Central memory CD4-positive, alpha-beta T cell (primary cell): ENCODE measurements at places on chromosomes 1 and 21.
A peak's percentile ranks its signal among the peaks of the same experiment; 100 is the strongest.

- DNase-seq: no peak
Observed at GRCh38 chr1:111599781-111600693, 19.6 kb upstream of the RAP1A start.

- no peak for DNase-seq
Observed at GRCh38 chr1:218945050-218945449, 228.6 kb upstream of the LYPLAL1 start.

GRCh38 chr1:117267232-117267774 is 56.6 kb upstream of the VTCN1 start:
- no peak for DNase-seq

GRCh38 chr1:201609661-201610318 is 70.9 kb downstream of the NAV1 start:
- no peak for DNase-seq

DNA sequence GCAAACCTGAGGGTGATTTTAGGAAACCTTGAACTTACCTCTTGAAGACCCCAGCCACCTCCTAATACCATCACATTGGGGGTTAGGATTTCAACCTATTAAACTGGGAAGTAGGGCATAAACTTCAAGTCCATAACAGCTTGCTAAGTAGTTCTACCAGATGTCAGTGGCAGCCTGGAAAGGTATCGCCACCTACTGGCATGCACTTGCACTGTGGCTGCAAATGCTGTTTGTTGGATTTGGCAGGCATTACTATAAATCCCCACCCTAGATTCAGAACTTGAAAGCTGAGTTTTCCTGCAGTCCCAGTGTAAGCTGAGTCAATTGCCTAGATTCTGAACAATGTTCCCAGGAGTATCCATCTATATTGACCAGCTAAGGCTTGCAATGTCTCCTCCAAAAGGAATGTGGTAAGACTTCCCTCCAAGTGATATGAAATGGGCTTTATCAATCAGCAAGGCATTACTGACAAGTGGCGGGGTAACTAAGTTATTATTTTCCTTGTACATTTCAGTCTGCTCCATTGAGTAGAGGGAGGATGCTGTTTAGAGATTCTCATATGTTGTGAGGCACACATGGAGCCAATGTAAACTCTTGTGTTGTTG is 474.5 kb downstream of the PTPRC start:
- DNase-seq: peak; percentile 44

GRCh38 chr1:67853704-67854103 is 20.4 kb upstream of the GNG12 start:
- no peak for DNase-seq

GRCh38 chr1:6148497-6149241 is 31.5 kb downstream of the CHD5 start:
- peak; percentile 46 for DNase-seq

DNA sequence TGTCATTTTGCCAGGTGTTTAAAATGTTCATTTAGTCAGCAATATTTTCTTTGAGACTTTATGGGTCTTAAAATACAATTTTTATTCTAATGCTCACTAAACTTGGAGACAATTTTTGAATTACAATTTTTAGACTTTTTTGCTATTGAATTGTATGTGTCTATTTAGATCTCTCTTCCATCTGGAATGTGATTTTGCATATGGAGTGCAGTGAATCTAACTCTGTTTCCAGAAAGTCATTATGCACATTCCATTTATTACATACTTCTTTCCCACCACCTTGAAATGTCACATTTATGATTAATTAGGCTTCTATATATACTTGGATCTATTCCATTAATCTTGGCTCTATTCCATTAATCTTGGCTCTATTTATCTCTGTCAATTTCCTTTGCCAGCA is 5.6 kb upstream of the TSPEAR start:
- no peak for DNase-seq

- no peak for DNase-seq
Observed at GRCh38 chr1:37519613-37520012, 5.0 kb upstream of the MEAF6 start.

GRCh38 chr1:221015159-221015790 is 136.0 kb downstream of the HLX start:
- no peak for DNase-seq

GRCh38 chr21:38833117-38833516 is 27.4 kb downstream of the ETS2 start:
- DNase-seq: no peak
